ENCODE measurements at places on chromosomes 3 and 15. TPM values are rescaled to one million over a fixed set of nuclear protein-coding genes. Genes with fewer than 3 reads are reported as not detected.

The ADPRH gene
- total RNA-seq: not detected

The CHRNA7 gene
- 2.0 TPM for total RNA-seq

The SMC4 gene
- 369 TPM for total RNA-seq

The RLBP1 gene
- total RNA-seq: not detected

The NDN gene
- total RNA-seq: 4.0 TPM

DNA sequence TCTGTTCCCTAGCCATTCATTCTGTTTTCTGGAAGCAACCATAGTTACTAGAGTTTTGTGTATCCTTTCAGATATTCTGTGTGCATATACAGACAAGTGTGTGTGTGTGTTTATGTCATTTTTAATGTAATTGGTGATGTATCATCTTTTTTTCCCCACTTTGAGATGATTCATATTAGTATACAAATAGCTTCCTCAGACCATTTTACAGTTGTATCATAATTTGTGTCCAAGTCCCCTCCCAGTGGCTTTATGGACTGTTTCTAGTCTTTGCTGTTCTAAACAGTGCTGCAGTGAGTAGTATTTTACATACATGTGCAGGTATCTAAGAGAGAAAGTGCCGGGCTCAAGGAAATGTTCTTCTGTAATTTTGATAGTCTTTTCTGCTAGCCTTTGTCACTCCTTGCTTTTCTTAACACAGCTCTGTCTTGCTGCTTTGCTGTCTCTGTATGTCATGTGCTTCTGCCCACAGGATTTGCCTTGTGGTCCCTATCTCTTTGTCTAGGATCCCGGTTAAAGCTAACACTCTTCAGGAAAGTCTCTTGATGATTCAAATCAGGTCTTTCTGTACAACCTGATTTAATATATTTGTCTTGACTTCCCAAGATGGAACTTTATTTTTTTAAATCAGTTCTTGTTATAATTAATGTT is 31.5 kb upstream of the FBXL22 start:
- no peak for DNase-seq

GRCh38 chr3:138137861-138138260 is 5.7 kb upstream of the A4GNT start:
- no peak for DNase-seq

GRCh38 chr15:28985691-28986090 is 99.9 kb downstream of the APBA2 start:
- DNase-seq: no peak

DNA sequence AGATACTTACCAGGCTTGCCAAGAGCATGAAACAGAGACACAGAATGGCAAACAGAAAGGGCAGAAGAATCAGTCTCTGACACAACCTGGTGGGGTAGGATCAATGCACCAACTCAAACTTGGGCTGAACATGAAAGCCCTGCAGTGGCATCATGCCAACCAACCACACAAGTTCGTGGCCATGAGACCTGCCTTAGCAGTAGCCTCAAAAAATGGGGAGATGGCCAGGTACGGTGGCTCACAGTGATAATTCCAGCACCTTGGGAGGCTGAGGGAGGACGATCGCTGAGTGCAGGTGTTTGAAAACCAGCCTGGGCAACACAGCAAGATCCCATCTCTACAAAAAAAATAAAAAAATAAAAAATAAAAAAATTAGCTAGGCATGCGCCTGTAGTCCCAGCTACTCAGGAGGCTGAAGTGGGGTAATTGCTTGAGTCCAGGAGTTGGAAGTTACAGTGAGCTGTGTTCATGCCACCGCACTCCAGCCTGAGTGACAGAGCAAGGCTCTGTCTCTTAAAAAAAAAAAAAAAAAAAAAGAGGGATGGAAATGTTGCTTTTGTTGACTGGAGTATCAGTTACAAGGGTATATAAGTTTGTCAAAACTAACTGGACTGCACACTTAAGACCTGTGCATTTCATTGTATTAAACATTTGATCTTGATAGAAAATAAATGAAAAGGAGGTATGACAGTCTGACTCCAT is 93.4 kb downstream of the XXYLT1 start:
- DNase-seq: no peak

- DNase-seq: no peak
Observed at GRCh38 chr3:196198771-196199753, 12.1 kb downstream of the ZDHHC19 start.
